Stimulated activated CD8-positive, alpha-beta memory T cell treated with anti-CD3 and anti-CD28 coated beads, Interleukin-4, amount 100 ng/mL, for 1 hour (primary cell): ENCODE measurements at places on chromosomes 2 and 18.
A peak's percentile ranks its signal among the peaks of the same experiment; 100 is the strongest.

- no peak for DNase-seq
These were observed 91.0 kb downstream of the MARCHF4 start for GRCh38 chr2:216281316-216281715.

GRCh38 chr2:169139993-169140767 is 70.8 kb downstream of the DHRS9 start:
- DNase-seq, result no peak

DNA sequence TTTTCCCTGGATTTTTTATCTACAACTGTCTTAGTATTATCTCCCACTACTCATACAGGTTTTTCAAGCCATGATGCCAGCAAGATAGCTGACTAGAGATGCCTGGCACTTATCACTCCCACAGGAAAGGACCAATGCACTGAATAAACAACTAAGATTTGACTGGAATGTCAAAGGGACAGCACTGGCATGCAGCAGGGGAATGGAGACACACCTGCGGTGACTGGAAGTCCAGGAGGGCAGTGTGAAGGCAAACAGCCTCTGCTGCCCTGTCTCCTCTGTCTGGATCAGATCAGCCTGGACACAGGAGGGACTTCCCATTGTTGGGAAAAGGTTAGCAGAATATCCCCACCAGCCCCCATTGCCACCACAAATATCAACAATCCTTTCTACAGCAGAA is 85.1 kb downstream of the TMEM237 start:
- no peak for DNase-seq

DNA sequence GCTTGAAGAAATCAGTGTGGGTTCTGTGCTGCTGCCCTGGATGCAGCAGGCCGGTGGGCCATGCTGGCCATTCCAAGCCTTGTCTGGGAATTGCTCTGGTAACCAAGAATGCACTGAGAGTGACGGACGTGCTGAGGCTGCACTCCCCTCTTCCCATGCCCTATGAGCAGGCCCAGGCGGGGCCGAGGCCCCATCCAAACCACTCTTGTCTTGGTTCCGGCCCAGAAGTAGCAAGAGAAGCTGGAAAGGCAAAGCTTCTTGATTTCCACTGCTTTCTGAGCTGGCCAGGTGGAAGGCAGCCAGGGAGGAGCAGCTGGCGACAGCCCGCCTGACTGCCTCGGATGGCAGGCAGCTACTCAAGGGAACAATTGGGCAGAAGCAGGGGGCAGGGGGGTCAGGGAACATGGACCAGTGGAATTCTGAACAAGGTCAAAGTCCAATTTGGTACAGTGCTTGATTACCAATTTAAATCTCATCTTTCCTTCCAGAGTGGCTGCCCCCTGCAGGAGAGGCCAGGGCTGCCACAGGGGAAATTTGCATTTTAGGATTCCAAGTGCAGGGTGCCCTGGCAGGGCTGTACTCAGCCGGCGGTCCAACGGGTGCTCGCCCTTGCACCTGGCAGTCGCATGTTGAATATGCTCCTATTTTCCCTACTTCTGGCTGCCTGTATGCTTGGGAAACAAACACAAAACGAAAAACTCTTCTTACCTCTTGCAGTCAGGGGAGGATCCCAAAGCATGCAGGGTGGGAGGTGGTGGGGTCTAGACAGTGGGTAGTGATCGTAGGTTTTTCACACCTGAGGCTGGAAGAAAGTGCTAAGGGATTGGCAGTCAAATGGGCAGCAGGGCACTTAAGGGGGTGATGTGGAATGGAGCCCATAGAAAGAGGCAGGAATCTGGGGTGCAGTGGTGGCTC is 67.3 kb downstream of the LIPG start:
- no peak for DNase-seq

GRCh38 chr18:3180325-3180724 is 39.4 kb downstream of the MYOM1 start:
- no peak for DNase-seq

DNA sequence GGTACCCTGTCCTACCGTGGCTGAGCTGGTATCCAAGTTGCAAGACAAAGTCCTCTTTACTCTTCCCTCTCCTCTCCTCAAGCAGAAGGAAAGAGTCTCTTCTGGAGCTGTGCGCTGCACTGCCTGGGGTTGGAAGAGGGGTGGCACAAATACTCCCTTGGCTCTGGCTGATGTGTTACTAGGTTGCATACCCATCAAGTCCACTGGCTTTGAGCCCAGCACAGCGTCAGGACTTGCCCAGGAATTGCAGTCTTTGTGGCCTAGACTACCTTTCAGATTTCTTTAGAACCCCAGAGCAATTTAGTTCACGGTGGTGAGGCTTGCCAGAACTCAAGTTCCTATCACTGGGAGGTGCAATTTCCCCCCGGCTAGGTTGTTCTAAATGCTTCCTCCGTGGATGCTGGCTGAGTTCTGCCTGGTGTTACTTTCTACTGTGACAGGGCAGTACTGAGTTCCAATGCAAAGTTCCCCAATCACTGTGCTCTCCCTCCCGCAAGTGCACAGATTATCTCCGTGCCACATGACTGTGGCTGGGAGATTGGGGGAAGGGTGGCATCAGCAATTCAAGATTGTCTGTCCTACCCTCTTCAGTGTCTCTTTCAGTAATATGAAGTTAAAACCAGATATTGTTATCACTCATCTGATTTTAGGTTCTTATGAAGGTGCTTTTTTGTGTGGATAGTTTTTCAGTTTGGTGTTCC is 13.4 kb downstream of the MYO3B start:
- no peak for DNase-seq

- no peak for DNase-seq
These were observed 117.5 kb downstream of the TMEM163 start for GRCh38 chr2:134601264-134601663.

- DNase-seq, result no peak
These were observed 49.2 kb upstream of the KCNG2 start for GRCh38 chr18:79748321-79749180.

DNA sequence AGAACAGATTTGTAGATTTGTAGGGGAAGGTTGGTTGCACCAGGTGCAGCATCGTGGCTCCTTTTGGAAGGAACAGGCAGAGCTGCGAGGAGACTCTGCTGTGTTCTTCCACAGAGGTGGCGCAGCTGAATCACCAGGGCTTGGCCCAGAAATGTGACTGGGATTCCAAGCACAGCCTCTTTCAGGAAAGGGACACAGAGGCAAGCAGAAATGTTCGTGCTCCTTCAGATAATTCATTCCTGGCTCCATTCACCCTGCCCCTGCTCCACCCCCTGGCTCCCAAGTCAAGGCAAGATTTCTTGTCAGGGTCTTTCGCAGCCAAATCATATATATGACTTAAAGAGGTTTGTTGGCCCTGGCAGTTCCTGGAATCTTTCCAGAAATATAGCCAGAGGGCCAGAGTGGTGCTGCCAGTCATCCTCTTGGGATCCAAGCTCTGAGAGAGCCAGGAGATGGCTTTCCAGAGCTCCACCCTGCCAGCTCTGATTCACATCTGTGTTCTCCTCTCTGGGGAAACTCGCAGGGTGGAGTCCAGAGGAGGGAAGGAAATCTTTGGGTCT is 203.9 kb upstream of the TANK start:
- DNase-seq, result no peak

- DNase-seq, result no peak
These were observed 232.2 kb downstream of the TRIB2 start for GRCh38 chr2:12948961-12949353.

DNA sequence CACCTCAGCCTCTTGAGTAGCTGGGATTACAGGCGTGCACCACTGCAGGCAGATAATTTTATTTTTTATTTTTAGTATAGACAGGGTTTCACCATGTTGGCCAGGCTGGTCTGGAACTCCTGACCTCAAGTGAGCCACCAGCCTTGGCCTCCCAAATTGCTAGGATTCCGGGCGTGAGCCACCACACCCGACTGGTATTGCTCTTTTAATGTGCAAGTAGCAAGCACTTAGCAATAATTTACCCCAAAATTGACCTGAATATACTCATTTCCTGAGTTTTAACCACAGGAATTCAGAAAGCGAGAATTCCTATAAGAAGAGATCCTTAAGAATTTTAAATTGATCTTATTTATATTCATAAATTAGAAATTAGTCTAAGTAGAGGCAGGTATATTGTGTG is 169.1 kb downstream of the CDH2 start:
- no peak for DNase-seq

DNA sequence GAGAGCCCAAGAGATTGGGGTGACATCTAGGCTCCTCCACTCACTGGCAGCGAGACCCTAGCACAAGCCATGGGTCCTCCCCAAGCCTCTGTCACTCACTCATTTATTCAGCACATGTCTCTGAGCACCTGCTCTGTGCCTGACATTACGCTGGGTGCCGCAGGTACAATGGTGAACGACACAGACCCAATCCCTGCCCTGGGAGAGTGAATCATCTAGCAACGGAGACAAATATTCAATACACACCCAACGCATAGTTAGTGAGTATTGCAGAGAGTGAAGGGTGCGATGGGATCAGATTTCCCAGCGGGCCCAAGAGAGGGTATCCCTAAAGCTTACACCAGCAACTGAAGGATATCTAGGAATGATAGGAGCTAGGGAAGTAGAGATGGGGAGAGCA is 45.5 kb downstream of the ZFP36L2 start:
- DNase-seq, result no peak

- no peak for DNase-seq
These were observed 27.7 kb downstream of the GALNT1 start for GRCh38 chr18:35609236-35609635.

- no peak for DNase-seq
These were observed 207.7 kb upstream of the COL3A1 start for GRCh38 chr2:188766471-188766856.

- DNase-seq, result no peak
These were observed 11.0 kb upstream of the PLEKHM3 start for GRCh38 chr2:208036357-208036756.

DNA sequence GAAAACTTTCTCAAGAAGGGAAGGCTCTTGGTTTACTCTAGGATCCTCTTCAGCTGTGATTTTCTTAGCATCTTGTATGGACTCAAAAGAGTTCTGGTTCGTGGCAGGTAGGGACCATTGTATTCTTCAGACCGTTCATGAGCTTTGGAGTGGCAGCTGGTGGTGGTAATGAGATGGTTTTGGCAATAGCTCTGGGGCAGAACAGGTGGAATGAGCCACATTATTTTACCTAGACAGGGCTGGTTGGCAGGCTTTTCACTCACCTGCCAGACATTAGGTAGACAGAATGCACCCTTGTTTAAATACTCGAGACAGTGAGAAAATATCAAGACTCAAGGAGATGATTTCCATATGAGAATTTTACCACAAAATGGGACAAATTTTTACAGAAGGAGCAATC is 26.2 kb upstream of the MGAT5 start:
- no peak for DNase-seq

- DNase-seq, result no peak
These were observed 2.9 kb downstream of the TGOLN2 start for GRCh38 chr2:85324639-85325465.

DNA sequence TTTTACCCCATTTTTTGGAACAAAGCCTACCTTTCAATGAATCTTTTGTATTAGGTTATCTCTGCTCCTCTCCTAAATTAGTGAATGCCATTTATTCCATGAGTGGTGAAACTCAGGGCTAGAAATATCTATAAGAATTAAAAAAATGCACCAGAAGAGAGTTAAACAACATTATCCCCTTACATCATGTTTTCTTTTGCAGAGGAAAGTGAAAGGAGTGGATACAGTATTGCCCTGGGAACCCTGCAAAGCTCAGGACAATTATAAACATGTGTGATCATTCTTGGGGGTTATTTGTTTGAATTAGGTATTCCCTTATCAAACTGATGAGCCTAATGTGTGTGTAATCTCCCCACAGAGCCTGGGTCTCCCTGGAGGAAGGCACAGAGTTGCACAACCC is 559.2 kb downstream of the RNF144A start:
- DNase-seq, result no peak

- DNase-seq, result no peak
These were observed 30.7 kb downstream of the BIN1 start for GRCh38 chr2:127076290-127076689.

GRCh38 chr18:65938592-65939372 is 188.0 kb downstream of the CDH7 start:
- DNase-seq, result no peak

GRCh38 chr18:27621236-27621890 is 436.3 kb upstream of the CHST9 start:
- no peak for DNase-seq

DNA sequence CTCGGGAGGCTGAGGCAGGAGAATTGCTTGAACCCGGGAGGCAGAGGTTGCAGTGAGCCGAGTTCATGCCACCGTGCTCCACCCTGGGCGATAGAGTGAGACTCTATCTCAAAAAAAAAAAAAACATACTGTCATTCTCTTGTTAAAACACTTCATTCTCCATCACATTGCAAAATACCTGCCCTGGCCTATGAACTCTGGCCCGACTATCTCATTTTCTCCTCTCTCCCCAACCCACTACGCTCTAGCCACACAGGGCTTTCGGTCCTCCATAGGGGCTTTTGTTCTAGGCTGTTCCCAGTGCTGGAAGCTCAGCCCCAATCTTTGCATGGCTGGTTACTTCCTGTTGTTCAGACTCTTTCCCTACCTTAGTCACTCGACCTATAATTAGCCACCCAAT is 10.3 kb downstream of the CEP76 start:
- no peak for DNase-seq

GRCh38 chr2:172285010-172285621 is 142.3 kb upstream of the ITGA6 start:
- DNase-seq, result no peak

- no peak for DNase-seq
These were observed 267.8 kb upstream of the HDAC4 start for GRCh38 chr2:239668651-239669050.

GRCh38 chr18:998936-999335 is 94.3 kb downstream of the ADCYAP1 start:
- no peak for DNase-seq

- no peak for DNase-seq
These were observed 104.6 kb upstream of the KLHL29 start for GRCh38 chr2:23280401-23280800.

DNA sequence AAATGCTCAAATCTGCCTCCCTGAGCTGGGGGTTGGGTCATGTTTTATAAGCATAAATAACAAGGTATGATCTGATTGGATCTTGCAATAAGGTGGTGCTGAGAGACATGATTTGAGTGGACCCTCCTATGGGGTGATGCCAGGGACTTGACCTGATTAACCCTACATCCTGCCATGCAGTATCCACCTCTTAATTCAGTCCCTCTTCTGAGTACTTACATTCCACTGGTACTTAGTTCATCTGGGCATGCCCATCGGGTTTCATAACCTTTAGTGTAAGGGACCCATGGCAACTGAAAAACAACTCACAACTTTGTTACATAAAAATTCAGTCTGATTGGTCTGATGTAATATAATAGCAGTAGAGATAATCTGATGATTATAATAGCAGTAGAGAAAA is 397.9 kb upstream of the HNMT start:
- DNase-seq, result no peak

GRCh38 chr2:3172265-3172935 is 205.2 kb downstream of the EIPR1 start:
- DNase-seq, result no peak

- DNase-seq, result no peak
These were observed 36.7 kb downstream of the INHBB start for GRCh38 chr2:120382541-120383144.

- DNase-seq, result no peak
These were observed 33.2 kb downstream of the LAMA1 start for GRCh38 chr18:7084080-7085065.

- DNase-seq, result peak; percentile 23
These were observed 63.5 kb upstream of the TAF1B start for GRCh38 chr2:9779596-9780264.
